ENCODE measurements at places on chromosomes 12 and 14. TPM values are rescaled to one million over a fixed set of nuclear protein-coding genes. Genes with fewer than 3 reads are reported as not detected.

NELL2 gene
- total RNA-seq = 0.06 TPM

GNG2 gene
- 1.5 TPM for total RNA-seq

ZDHHC22 gene
- under 0.01 TPM for total RNA-seq

ABCD2 gene
- not detected for total RNA-seq

LALBA gene
- not detected for total RNA-seq

SCNN1A gene
- total RNA-seq = not detected

SLC25A21 gene
- 1.3 TPM for total RNA-seq

TAS2R43 gene
- total RNA-seq = not detected

ADSS1 gene
- total RNA-seq = 5.9 TPM

CCDC198 gene
- not detected for total RNA-seq

GNB3 gene
- total RNA-seq = 0.44 TPM

SLC35F4 gene
- not detected for total RNA-seq

RIMBP2 gene
- total RNA-seq = not detected

ANAPC5 gene
- total RNA-seq = 132 TPM

C14orf39 gene
- not detected for total RNA-seq

GLI1 gene
- total RNA-seq = not detected

BHLHE41 gene
- not detected for total RNA-seq

TROAP gene
- total RNA-seq = 12.5 TPM

TMEM132C gene
- not detected for total RNA-seq

FNTB gene
- total RNA-seq = 10.5 TPM

CEP170B gene
- total RNA-seq = 7.3 TPM

VDR gene
- 0.19 TPM for total RNA-seq

CBLN3 gene
- 3.0 TPM for total RNA-seq

KRT83 gene
- total RNA-seq = not detected

CLEC9A gene
- not detected for total RNA-seq

EIF2S3B gene
- 0.69 TPM for total RNA-seq

USP5 gene
- 101 TPM for total RNA-seq

TEAD4 gene
- total RNA-seq = 17.6 TPM

CSAD gene
- 3.2 TPM for total RNA-seq

GALNT16 gene
- not detected for total RNA-seq

DPF3 gene
- total RNA-seq = 11.4 TPM

ESPL1 gene
- total RNA-seq = 9.4 TPM

C1S gene
- total RNA-seq = 0.16 TPM

SLC10A1 gene
- total RNA-seq = not detected

BBOF1 gene
- total RNA-seq = 2.4 TPM

ART4 gene
- total RNA-seq = 2.1 TPM

CELA1 gene
- total RNA-seq = not detected

CD163 gene
- total RNA-seq = not detected

COCH gene
- 0.16 TPM for total RNA-seq

CD27 gene
- total RNA-seq = not detected

SYT1 gene
- 3.6 TPM for total RNA-seq

KRT78 gene
- not detected for total RNA-seq
